Stromal cell of bone marrow (primary cell): ENCODE measurements at places on chromosomes 6 and 20.
A peak's percentile ranks its signal among the peaks of the same experiment; 100 is the strongest.

DNA sequence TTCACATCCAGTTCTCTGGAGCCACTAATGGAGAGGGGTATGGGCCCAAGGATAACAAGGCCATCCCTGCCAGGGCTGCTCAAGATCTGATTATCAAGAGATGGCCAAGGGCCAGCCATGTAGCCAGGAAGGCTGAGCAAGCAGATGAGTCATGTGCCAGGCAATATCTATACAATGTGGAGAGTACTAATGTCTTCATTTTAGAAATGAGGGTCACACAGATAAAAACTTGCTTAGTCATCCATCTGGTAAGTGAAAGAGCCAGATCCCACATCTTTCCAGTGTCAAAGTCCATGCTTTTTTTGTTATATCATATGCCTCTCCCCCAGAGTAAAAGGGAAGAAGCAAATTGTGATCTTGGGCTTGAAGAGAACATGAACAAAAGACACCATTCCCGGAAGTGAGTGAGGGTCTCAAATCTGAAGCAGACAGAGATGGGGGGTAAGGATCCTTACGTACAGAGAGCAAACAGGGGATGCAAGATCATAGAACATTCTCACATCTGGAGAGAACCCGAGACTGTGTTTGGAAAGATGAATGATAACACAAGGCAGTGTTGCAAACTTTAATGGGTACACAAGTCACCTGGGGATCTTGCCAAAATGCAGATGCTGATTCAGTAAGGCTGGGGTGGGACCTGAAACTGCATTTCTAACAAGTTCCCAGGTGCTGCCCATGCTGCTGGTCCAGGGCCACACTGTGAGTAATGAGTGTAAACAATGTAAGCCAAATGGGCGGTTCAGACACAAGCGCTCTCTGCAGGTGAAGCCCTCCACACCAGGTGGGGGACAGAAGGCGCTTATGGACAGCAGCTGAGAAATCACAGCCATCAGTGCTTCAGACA is 20.0 kb upstream of the GSTA3 start:
- peak; percentile 78 for DNase-seq

DNA sequence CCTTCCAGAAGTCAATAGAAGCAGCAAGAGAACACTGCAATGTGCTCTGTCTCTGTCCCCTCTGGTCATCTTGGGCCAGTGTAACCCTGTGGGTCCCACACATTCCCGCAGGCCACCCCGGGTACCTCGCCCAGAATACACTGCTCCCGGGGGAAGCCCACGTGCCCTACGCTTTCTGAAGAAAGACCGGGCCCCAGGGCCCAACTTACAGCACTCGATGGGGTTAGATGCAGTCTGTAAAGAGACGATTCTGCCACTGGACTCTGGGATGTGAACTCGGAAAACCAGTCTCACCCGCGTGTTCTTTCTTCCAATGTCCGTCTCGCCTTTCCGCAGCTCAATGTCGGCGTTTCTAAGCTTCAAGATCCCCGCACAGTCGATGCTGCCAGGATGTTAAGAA is 68.7 kb downstream of the NFATC2 start:
- no peak for DNase-seq

DNA sequence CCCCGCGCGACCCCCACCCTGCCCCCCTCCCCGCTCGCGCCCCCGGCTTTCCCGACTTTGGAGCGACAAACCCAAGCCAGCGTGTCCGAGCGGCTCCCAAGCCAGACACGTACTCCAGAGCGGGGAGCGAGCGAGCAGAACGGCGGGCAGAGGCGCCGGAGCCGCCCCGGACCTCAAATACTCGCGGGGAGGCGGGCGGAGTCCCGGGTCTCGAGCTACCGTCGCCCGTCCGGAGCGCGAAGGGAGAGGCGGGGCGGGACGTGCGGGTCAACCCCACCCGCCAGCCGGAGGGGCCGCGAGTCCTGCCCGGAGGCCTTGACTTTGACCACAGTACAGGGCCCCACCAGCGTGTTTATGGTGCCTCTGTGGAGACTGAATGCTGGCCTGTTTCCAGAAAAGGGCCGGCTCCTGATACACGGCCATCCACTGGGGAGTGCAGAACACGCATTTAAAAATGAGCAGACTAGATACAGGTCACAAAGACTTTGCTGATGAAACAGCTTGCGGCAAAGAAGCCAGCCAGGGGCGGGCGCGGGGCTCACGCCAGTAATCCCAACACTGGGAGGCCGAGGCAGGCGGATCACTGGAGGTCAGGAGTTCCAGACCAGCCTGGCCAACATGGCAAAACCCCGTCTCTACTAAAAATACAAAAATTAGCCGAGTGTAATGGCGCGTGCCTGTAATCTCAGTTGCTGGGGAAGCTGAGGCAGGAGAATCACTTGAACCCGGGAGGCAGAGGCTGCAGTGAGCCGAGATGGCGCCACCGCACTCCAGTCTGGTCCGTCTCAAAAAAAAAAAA is at the start of gene SERPINB6:
Gene SERPINB6, minus strand, starts transcription at position 148 of the 799 bp plus-strand sequence. CDS start 12,235 bp downstream, outside the sequence.
- peak; percentile 61 for DNase-seq

GRCh38 chr20:2109425-2110210 is 8.0 kb downstream of the STK35 start:
- no peak for DNase-seq

DNA sequence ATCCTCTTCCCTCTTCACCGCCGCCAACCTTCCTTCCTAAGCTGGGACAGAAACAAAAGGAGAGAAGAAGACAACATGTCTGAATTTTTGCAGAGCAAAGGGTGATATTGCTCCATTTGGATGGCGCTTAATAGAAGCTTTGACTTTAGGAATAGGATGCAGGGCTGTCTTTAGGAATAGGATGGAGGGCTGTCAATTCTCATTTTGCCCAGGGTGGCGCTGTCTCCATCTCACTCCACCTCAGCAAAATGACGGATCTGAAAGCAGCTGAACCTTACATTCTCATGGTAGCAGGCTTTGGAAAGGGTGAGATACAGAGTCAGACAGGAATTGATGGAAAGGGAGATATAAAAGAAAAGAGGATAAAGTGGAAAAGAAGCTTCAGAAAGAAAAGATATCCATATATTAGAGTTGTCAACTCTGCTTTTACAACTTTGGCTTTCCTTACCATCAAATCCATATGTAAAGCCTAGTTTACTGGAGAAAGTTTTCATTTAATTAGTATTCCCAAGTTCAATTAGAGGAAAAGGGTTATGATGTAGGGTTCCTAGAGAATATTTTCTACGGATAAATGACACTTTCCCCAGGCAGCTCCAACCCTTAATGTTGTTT is 2.4 kb downstream of the MTCL3 start:
- DNase-seq, result peak; percentile 39
